ENCODE measurements at places on chromosomes 3 and 15. TPM values are rescaled to one million over a fixed set of nuclear protein-coding genes. Genes with fewer than 3 reads are reported as not detected.

The TMEM108 gene
- 9.1 TPM for total RNA-seq

DNA sequence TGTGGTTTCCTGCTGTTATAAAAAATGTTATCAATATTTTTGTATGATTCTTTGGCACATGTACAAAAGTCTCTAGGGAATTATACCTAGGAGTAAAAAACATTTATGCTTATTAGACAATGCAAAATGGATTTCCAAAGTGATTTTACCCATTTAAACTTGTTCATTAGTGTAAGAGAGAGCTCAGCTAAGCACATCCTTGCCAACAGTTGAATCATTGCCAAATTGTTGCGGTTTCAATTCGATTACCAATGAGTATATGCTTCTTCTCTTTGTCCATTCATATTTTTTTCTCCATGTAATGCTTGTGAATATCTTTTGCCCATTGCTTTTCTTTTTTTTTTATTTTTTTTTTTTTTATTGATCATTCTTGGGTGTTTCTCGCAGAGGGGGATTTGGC, 17.2 kb downstream of the CASR start:
- no peak for DNase-seq

The NUTM1 gene
- not detected for total RNA-seq

The GPR149 gene
- total RNA-seq = 2.7 TPM

DNA sequence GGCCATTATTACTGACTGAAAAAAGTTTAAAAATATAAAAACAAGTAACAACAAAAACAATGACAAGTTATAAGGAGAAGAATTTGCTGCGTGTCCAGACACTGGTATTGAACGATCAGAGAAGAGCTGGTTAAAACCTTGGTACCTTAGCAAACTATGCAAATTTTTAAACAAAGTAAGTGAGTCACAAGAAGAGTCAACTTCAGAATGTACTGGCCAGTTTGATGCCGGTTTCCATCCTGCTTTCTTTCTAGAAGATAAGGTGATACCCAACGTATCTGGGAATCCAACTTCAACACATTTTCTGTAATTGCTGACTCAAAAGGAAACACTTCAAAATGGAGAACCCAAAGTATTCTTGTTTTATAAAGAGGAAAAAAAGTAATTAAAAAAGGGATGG, 49.8 kb downstream of the RUBCN start:
- no peak for DNase-seq

DNA sequence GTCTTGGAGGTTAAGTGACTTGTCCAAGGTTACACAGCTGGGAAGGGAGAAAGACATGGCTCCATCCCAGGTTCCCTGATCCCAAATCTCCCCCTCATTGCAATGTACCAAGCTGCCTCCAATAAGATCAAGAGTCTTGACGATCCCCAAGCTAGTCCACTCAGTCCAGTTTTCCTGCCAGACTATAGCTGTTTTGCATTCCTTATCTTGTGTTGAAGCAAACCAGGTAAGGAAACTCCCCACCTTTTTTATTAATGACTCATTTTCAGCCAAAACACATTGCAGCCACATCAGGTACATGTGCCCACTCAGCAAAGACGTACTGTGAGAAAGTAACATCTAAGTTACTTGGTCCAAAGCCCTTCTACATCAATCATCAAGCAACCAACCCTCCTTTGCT, 41.9 kb downstream of the LIPC start:
- DNase-seq = no peak

- no peak for DNase-seq
These were observed 105.9 kb downstream of the TP63 start for GRCh38 chr3:189737071-189737470.

The ETV5 gene
- total RNA-seq = 44.8 TPM

The WDR72 gene
- 0.54 TPM for total RNA-seq

The GP5 gene
- 0.09 TPM for total RNA-seq

The ACY1 gene
- 8.0 TPM for total RNA-seq

DNA sequence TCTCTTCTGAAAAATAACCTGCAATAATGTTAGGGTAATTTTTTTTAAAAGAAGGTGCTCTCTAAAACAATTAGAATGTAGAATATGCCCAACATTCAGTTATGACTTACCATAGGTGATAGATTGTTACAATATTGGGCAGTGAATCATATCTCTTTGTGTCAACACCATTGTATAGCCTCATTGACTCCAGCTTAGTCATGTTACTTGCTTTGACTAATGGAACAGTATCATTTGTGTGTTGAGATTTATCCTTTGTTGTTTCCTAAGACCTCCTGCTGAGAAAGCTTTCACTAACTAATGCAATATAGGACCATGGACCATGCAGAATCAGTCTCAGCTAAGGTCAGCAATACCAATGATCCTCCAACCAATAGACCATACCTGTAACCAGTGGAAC, 1106.4 kb downstream of the SI start:
- no peak for DNase-seq

DNA sequence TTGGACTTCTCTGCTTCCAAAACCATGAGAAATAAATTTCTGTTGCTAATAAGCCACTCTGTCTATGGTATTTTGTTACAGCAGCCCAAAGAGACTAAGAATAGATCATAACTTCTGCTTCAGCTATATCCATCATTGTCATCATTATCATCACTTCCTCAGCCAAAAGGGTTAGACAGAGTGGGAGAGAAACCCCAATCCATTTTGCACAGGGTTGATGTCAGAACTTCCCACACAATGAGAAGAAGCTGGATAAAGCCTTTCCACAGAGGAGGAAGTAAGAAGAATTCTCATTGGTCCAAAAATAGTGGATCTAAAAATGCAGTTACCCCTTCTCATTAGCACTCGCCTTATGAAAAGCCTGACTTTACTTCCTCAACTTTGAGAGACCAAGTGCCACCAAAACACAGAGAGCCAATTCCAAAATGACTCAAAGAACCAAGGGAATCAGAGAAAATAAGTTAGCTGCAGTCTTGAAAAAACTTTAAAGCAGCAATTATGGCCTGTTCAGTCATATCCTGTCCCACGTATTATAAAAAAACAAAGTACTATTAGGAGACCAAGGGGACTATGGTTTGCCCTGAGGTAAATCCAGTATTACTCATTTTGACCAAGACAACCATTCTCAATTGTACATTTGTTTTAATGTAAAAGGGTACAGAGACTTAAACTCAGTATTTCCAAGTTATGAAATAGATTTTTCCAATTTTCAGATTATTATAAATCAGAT, 80.2 kb downstream of the WNT5A start:
- DNase-seq = no peak

DNA sequence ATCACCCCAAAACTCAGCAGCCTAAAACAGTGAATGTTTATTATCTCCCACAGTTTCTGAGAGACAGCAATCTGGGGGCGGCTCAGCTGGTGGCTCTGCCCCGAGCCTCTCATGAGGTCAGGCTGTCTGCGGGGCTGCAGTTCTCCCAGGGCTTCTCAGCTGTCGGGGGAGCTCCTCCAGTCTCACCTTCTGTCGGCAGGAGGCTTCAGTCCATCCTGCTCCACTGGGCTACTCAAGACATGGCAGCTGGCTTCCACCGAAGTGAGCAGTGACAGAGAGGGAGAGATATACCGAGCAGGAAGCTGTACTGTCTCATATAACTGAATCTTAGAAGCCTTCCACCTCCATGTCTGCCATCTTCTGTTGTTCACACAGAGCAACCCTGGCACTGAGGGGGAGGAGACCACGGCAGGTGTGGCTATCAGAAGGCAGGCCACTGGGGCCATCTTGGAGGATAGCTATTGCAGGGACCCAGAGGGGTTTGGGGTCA, 72.8 kb upstream of the ITGA11 start:
- DNase-seq = no peak

GRCh38 chr3:112351823-112352222, 18.9 kb downstream of the CD200 start:
- no peak for DNase-seq

GRCh38 chr3:160755776-160756304, at the start of gene PPM1L:
TSS of gene PPM1L (plus strand) at chr3:160756231.
- peak; percentile 57 for DNase-seq

The PLA1A gene
- 0.73 TPM for total RNA-seq

GRCh38 chr15:53059273-53060043, 269.3 kb upstream of the ONECUT1 start:
- no peak for DNase-seq

DNA sequence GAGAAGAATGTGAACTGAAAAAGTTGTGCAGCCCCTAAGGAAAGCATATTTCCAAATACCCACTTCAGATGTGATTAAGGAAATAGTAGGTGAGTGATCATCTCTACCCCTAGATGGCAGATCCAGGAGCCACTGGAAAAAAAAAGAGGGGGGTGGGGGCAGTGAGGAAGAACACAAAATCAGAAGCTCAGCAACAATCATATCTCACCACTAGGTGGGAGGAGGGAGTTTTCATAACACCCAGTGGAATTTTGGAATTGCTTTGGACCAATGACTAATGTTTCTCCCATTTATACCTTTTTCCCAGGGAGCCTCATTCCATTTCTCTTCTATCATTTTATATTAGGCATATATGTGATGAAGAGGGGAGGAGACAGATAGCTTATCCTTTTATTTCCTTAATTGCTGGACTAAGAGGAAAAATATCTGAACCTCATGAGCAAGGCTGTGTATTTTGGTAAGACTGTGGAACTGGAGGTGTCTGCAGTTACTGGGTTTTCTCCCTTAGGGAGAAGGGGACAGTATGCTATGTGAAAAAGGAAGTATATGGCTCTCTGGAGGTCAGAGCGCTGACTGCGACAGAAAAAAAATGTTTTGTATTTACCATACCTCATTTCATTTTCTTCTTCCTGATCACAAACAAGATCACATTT, 363.4 kb downstream of the GAP43 start:
- no peak for DNase-seq

The KLHL6 gene
- total RNA-seq = 1.3 TPM

- DNase-seq = no peak
These were observed 166.8 kb upstream of the CBLB start for GRCh38 chr3:106035619-106036018.

GRCh38 chr15:22960556-22960955, 19.6 kb downstream of the CYFIP1 start:
- DNase-seq = no peak

The GOLGA8J gene
- 0.36 TPM for total RNA-seq

GRCh38 chr3:186440891-186441290, 78.9 kb upstream of the DGKG start:
- DNase-seq = no peak

The WDR82 gene
- total RNA-seq = 117 TPM

- DNase-seq = no peak
These were observed 504.4 kb downstream of the ROBO1 start for GRCh38 chr3:79263423-79263822.

GRCh38 chr3:85710490-85710889, 751.7 kb downstream of the CADM2 start:
- no peak for DNase-seq

The EOMES gene
- 55.9 TPM for total RNA-seq

DNA sequence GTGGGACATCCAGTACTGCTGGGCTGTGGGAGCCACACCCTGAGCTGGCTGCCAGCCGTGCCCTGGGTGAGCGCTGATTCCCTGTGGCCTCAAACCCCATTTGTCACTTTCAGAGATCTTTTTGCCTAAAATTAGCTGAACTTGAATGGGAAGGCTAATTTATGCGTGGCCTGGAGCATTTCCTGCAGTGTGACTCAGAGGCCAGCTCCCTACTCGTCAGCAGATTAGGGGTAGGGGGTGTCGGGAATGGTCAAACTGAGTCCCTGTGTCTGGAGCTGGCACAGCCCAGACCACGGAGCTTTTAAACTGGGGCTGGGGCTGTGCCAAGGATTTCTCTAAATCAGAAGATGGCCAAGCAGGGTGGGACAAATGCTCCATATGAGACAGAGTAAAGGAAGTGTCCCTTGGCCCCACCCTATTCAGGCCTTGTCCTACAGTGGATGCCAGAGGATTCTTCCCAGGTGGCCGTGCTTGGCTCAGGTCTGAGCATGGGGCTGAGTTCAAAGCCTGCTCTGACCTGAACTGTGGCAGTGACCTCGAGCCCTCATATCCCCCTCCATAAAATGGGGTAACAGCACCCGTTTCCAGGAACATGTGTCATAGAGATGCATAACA, 59.7 kb downstream of the ATP2B2 start:
- DNase-seq = no peak

The ANKRD34C gene
- 2.4 TPM for total RNA-seq

DNA sequence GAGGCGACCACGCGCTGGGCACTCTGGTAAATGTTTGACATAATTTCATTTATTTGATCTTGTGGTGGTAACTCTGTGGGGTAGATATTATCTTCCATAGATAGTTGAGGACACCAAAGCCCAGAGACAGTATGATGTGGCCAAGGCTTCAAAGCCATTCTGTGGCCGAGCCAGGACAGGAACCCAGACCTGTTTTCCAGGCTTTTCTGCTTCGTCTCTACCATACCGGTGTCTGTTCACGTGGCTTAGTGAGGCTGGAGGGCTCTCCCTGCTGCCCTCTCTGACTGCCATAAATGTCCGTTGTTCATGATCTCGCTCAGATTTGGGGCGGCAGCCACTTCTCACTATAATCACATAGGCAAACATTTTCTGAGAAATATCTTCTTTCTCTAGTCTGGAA, 134.7 kb downstream of the PEX5L start:
- no peak for DNase-seq

The ST8SIA2 gene
- 54.4 TPM for total RNA-seq

DNA sequence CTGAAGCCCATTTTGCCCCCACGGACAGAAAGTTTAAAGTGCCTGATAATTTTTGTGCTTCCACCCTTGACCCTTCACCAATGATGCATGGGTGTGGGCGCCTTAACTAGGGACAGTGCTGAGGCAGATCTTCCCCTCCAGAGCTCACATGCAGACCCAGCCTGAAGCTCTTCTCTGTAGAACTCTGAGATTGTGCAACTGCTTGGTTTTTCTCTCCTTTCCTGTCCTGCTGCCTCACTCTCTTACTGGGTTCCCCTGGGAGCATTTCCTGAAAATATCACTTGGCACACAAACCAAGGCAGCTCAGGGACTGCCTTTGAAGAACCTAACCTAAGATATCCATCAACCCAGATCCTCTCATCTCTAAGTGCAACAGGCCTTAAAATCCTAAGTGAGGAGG, 220.3 kb upstream of the STT3B start:
- DNase-seq = no peak

DNA sequence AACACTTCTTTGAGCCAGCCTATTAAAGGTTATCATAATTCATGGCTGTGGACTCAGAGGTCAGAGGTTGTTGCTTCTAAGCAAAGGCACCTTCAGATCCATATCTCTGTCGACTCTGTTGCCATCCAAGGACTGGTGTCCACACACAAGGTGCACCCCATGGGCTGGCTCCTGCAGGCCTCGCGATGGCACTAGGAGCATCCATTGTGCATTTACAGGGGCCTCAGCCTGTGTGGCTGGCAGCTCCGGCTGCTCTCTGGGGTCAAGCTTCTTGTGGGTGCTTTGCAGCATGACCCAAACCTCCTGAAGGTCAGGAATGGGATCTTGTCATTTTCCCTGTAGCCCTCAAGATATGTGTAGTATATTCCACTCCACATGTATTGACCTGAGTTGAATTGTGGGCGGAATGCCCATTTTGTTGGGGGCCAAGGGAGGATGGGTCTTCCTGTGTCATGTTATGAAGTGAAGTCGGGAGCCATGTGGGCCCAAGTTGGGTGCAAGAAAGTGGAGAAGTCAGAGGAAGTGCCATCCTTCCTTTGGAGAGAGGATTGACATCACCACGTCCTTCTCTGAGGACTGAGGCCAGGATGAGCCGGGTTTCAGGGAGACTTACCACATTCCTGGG, 43.9 kb downstream of the CHDH start:
- DNase-seq = no peak
